ENCODE measurements at places on chromosomes 3 and 15.

- DNase-seq, result no peak
Observed at GRCh38 chr3:37554364-37554763, 307.3 kb upstream of the CTDSPL start.

GRCh38 chr3:133329626-133330025, 70.2 kb upstream of the BFSP2 start:
- DNase-seq, result no peak

GRCh38 chr3:70531063-70531657, 218.7 kb upstream of the MDFIC2 start:
- DNase-seq, result peak; percentile 20

DNA sequence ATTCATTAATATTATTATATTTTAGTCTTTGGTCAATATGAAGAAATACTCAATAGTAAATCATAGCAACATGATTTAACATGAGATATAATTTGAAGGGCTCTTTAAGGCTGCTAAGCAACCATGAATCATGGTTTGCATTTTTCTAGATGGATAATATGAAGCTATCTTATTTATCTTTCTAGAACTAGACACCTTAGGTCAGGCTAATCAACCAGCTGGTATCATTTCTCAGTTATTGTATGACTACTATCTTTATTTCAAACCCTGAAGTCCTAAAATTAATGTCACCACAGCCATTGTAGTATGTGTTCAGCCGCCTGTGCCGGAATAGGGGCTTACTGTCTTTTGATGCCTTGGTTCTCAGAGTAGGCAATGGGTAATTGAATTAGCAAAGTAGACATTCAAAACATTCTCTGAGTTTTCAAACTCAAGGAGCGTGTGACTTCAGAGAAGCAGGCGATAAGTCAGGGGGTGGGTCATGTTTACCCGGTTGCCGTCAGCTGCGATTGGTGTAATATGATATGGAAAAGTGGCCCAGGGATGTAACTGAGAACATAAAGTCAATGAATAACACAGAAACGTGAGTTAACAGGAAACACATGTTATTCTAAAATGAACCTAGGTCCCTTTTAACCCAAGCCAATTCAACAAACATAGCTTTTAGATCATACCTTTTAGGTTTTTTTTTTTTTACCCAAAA, 93.4 kb upstream of the CTDSPL start:
- peak; percentile 96 for DNase-seq

DNA sequence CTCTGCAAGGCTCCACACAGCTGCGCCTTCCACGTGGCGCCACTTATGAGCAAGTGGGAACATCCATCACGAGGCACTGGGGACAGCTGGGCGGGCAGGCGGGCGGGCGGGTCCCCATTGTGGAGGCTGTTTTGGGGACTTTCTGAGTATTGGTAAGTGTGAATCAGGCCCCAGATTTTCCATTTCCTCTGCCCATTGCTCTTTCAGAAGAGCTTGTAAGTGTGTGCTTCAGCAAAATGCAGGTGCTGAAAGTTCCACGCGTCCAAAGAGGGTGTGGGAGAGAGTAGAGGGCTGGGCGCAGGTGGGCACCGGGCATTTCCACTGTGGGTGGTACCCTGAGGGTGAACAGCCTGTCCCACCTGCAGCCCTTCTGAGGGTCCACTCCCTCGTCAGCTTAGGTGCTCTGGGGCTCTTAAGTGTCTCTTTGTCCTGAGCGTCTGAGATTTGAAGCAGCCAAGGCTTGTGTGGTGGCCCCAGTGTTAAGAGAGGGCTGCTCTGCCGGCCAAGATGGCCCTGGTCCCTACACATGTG, 177.1 kb downstream of the RPLP1 start:
- no peak for DNase-seq

- no peak for DNase-seq
Observed at GRCh38 chr3:59127071-59127470, 77.2 kb upstream of the CFAP20DC start.

- no peak for DNase-seq
Observed at GRCh38 chr3:172442606-172443005, 5.7 kb downstream of the GHSR start.

DNA sequence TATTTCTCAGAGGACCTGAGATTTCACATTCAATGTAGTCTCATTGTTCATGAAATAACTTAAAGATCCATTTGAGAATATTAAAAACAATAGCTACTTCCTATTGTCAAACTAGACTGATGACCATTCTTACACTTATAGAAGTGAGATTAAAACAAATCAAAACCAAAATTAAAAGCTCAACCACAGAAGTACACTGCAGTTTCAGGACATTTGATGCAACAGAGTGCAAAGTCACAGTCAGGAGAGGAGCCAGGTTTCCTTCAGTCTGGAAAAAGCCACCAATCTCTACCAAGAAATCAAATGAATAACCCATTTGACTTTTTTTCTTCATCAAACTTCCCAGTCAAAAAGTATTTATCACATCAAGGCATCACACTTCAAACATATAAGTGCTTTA, 5.5 kb downstream of the CCPG1 start:
- DNase-seq, result no peak

DNA sequence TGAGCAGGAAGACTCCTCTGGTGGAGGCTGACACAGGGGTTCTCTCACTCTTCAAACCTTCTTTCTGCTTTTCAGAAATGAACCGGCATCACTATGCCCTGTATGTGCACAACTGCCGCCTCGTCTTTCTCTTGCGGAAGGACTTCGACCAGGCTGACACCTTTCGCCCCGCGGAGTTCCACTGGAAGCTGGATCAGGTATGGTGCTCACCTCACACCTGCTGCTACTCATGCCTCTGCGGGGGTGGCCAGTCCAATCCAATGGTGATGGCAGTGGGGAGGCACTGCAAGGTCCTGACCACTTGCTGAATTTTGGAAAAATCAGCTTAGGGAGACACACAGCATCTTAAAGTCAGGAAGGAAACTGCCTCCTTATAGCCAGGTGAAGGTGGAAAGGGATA, 211.3 kb upstream of the TRIM42 start:
- DNase-seq, result no peak

- no peak for DNase-seq
Observed at GRCh38 chr3:102159810-102160451, 274.9 kb upstream of the ZPLD1 start.

DNA sequence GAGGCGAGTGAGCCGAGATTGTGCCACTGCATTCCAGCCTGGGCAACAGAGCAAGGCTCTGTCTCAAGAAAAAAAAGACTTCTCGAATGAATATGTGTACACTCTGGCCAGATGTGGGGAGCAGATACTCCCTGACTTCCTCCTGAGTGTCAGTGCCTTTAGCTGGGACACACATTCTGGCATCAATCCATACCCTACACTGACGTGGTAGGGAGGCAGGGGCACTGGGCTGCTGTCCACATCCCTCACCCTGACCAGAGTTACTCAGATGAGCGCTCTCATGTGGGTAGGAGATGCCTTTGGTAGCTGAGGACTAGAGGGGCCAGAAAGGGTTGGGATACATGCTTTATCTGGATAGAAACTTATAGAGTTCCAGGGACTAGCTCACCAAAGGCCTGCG, 15.6 kb downstream of the LIMD1 start:
- DNase-seq, result no peak

DNA sequence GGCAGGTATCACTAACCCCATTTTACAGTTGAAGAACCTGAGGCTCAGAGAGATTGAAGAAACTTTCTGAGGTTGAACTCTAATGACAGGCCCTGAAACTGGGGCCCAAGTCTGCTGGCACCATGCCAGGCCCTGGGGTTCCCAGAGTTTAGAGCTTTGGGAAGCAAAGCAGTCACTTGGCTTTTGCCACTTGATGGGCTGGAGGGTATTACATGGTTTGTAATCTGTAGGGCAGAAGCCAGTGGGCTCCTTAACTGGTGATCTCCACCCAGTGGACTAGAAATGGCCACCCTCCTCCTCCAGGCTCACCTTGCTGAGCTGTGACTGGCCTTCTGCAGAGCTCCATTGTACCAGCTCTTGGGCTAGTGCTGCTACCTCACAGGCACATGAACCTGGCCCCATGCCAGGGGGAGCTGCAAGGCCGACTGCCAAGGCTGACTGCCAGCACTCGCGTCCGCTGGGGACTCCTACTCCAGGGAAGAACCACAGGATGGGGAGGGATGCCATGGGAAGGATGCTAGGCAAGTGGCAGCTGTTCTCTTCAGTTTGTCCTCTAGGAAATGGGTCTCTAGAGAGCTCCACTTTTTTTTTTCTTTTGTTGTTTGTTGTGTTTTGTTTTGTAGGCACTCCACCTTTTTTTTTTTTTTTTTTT, 104.8 kb downstream of the ETFA start:
- peak; percentile 88 for DNase-seq

GRCh38 chr15:66706840-66707239, 4.8 kb downstream of the SMAD6 start:
- no peak for DNase-seq

DNA sequence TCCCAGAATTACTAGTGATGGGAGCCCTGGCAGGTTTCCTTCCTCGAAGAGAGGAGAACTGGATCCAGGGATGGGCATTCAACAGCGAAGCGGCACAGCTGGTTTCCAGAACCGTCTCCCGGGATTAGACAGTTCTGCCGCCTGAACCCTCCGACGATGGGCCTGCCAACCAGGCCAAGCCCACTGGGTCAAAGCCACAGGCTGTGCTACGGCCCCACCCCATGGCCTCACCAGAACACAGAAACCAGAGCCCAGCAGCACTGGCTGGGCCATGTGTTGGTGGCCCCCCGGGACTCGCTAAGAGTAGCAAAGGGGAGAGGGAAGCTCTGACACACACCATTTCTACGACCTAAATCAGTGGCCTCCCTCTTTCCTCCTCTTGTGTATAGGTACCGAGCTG, 2.2 kb downstream of the C15orf62 start:
- no peak for DNase-seq

DNA sequence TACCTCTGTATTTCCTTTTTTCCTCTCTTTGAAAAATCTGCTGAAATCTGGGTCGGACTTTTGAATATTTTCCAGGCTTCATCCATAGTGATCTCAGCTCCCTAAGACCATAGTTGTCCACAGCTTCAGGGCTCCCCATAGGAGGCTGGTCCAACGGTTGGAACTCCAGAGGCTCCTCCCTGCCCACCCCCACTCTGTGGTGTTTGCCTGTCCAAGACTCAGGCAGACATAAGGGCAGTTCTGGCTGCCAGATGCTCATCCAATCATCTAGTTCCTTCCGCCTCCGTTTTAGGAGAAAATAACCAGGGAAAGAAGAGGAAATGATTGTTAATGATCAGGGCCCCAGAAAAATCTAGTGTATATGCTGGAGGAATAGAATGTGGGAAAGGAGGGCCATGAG, 27.9 kb upstream of the PRTG start:
- DNase-seq, result no peak

DNA sequence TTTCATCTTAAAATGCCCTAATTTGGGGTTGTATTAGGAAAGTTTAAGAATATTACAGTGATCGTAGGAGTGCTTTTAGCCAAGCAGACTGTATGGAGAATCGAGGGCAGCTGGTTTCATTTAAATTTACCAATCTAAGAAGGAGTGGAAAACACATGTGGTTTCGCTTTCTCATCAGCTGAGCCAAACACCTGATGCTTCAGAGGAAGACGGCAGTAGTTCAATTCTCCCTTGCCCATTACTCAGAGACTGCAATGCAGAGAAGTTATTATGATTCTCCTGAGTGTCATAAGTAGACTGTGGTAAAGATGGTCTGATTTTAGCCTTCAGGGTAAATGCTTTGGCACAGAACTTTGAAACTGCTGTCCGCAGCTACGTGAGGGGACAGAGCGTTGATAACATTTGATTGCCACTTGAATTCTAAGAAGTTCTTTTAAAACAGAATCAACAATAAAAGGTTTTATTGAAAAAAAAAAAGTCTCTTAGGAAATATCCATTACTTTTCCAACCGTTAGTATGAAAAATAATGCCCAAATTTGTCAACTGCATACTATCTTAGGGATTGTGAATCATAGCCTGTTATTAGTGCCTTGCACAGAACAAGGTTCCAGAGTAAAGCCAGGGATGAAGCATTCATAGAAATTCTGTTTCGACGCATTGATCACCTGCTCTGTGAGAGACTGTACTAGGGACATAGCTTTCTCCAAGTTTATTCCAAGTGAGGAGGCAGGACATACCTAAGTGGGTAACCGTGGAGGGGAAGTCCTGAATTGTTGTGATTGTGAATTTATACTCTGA, 25.6 kb downstream of the LYSMD4 start:
- peak; percentile 29 for DNase-seq

DNA sequence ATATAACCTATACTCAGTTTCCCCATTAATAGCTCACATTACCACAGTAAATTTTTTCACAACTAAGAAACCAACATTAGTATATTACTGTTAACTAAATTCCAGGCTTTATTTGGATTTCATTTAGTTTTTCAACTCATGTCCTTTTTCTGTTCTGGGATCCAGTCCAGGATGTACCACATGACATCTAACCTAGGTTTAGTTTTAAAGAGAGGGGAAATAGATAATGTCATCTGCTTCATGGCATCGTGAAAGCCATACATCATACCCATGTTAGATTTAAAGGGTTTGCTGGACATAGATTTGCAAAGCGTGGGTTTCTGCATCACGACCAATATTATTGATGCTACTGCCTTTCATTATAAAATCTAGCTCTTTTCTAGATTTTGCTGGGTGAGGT, 33.2 kb upstream of the RPP14 start:
- peak; percentile 23 for DNase-seq

GRCh38 chr15:77195586-77195985, 124.7 kb upstream of the TSPAN3 start:
- no peak for DNase-seq

DNA sequence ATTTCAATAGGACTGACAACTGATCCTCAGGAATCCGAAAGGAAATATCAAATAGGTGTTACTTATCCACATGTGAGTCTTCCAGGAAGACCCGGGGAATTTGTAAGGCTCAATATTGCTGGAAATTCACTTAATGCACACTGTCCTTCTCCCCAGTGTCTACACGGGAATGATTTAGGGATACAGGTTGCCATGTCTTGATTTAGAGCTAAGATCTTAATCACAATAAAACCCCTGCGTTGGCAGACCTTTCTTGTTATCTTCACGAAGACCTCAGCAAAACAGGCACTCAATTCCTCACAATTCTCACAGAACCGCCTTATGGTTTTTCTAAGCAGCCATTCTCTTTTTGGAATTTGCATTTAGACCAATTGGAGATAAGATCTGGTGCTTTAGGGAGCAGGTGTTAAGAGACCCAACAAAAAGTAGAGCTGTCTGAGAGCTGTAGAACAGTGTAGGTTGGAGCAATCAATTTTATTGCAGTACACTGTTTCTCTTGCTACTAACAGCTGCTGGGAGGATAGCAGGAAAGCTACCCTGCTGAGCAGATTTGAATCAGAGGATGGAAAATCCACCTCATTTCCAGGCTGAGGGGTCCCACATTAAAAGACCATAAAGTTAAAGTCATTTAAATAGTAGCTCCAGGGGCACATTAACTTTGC, 925.7 kb downstream of the EPHA3 start:
- no peak for DNase-seq

DNA sequence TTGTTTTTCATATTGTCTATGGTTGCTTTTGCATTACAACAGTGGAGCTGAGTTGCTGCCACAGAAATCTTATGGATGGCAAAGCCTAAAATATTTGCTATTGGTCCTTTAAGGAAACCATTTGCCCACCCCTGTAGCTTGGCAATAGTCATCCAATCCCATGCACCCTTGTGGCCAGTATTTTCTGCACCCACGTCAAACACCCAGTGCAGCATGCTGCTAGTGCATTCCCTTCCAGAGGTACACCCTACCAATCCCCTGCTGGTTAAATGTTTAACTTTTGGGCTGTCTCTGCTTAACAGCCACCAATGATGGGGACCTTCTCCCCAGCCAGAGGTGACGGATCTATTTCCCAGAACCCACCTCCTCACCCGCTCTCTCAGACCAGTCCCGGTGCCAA, 23.8 kb upstream of the SLC6A11 start:
- no peak for DNase-seq

Data from dermis microvascular lymphatic vessel endothelial cell (primary cell).